ENCODE measurements at places on chromosomes 7 and 10.
A peak's percentile ranks its signal among the peaks of the same experiment; 100 is the strongest.

- DNase-seq: no peak
Measured at GRCh38 chr10:6498771-6499170, 81.3 kb downstream of the PRKCQ start.

- DNase-seq: no peak
Measured at GRCh38 chr7:4633012-4633411, 49.1 kb upstream of the FOXK1 start.

DNA sequence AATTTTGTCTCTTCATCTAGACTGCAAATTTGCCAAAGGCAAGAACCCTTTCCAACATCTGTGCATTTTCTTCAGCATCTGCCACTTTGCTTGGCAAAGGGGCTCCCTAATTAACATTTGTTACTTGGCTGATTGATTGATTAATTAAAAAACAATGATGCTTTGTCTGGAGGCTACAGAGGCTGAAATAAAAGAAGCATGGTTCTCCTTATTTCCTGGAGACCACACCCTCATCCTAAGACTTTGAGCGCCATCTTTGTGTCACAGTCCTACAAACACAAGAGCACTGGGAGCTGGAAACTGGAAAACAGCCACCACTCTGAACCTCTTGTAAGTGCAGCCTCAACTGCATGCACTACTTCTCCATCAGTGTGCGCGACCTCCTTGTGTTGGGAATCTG, 189.2 kb downstream of the C7orf25 start:
- DNase-seq: no peak

- DNase-seq: peak; percentile 95
Measured at GRCh38 chr10:77350711-77351119, 286.9 kb downstream of the KCNMA1 start.

GRCh38 chr10:61029411-61029810, 85.4 kb upstream of the RHOBTB1 start:
- DNase-seq: no peak
